ENCODE measurements at places on chromosomes 5 and 9.

- no peak overlapping the region for H3K27ac ChIP-seq
- no peaks in the 10 kb centered on the region for H3K27me3 ChIP-seq
- peaks cover 9% of the 10 kb centered on the region for H3K4me1 ChIP-seq
- no peak for DNase-seq
- H3K4me3 ChIP-seq, result no peak overlapping the region
Observed at GRCh38 chr5:164139423-164139822, 634.0 kb downstream of the MAT2B start.

DNA sequence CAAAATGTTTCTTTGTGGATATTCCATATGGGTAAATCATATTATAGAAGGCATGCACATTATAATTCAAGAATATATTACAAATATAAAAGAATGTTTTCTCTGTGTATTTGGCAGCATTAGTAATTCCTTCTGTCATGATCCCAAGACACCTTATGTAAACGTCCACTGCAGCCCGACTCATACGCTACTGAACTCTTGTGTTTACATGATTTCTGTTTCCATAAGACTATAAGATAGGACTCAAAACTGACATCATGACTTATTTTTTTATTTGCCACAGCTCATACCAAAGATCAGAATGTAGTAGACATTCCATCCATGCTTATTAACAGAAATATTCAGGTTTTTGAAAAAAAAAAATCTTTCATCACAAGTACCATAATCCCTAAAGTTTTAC lies 234.1 kb downstream of the AP3B1 start:
- peaks cover 11% of the 10 kb centered on the region for H3K4me1 ChIP-seq
- H3K27me3 ChIP-seq, result no peaks in the 10 kb centered on the region
- no peak overlapping the region for H3K4me3 ChIP-seq
- DNase-seq, result no peak
- no peak overlapping the region for H3K27ac ChIP-seq
- no peaks in the 10 kb centered on the region for H3K36me3 ChIP-seq

- peaks cover 8% of the 10 kb centered on the region for H3K36me3 ChIP-seq
- peaks cover 3% of the 10 kb centered on the region for H3K27me3 ChIP-seq
- peaks cover 48% of the 10 kb centered on the region for H3K4me1 ChIP-seq
- H3K27ac ChIP-seq, result peak overlapping the region; percentile 3
- H3K4me3 ChIP-seq, result no peak overlapping the region
Observed at GRCh38 chr5:156815988-156816599, 34.0 kb upstream of the PPP1R2B start.

DNA sequence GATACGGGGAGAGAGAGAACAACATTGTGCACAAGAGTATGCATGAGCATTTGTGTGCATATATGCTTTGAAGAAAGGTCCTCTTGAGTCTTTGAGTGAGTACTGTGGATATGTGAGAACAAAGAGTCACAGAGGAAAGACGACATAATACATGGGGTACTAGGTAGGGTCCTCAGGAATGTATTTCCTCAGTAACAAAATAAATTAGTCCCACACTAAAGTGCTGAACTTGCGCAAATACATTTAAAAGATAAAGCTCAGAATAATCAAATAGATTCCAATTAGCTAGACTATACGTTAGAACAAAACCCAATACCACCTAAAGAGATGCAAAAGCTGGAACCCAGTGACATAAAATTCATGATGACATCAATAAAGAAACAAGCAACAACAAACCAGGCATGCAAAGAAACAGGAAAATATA lies 70.8 kb downstream of the RAPGEF6 start:
- H3K4me3 ChIP-seq, result no peak overlapping the region
- peak overlapping the region; percentile 81 for H3K27ac ChIP-seq
- H3K36me3 ChIP-seq, result peaks cover 6% of the 10 kb centered on the region
- DNase-seq, result no peak

- no peak overlapping the region for H3K4me3 ChIP-seq
- no peaks in the 10 kb centered on the region for H3K4me1 ChIP-seq
- no peaks in the 10 kb centered on the region for H3K36me3 ChIP-seq
- DNase-seq, result no peak
- H3K27ac ChIP-seq, result no peak overlapping the region
- no peaks in the 10 kb centered on the region for H3K27me3 ChIP-seq
Observed at GRCh38 chr9:80550181-80550580, 978.4 kb downstream of the TLE4 start.

DNA sequence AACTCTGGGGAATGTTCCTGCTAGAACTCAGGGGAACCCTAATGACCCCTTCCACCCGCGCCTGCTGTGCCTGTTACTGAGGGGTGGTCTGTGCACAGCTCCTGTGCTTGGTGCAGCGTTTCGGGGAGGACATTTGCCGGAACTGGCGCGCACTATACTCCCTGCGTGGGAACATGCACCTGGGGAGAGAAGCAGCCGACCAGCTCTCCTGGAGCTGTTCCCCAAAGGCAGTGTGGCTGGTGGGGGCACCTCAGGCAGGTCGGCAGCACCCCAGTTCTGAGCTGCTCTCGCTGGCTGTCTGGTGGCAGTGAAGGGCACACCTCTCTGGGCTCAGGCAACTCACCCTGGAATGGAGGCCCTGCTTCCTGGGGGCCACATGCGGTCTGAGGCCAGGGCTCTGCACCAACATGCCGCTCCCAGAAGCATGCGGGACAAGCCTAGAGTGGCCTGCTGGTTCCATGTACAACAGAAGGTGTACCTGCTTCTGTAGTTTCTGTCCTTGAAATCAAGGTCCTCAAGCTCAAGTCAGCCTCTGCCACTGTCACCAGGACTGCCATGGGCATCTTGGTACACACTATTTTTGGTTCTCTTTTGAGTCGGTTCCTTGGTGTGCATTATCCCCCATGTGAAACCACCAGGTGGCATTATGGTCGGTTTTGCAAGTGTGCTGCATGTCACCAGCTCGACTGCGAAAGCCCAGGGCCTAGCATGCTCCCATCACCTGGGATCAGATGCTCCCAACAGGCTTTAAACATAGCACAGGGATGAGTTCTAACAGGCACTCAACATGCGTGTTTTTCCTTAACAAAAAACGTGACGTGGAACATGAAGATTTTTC lies 7.8 kb upstream of the MRNIP start:
- no peak for DNase-seq
- H3K4me1 ChIP-seq, result peaks cover 2% of the 10 kb centered on the region
- H3K36me3 ChIP-seq, result peaks cover 54% of the 10 kb centered on the region
- no peak overlapping the region for H3K4me3 ChIP-seq
- H3K27ac ChIP-seq, result no peak overlapping the region

DNA sequence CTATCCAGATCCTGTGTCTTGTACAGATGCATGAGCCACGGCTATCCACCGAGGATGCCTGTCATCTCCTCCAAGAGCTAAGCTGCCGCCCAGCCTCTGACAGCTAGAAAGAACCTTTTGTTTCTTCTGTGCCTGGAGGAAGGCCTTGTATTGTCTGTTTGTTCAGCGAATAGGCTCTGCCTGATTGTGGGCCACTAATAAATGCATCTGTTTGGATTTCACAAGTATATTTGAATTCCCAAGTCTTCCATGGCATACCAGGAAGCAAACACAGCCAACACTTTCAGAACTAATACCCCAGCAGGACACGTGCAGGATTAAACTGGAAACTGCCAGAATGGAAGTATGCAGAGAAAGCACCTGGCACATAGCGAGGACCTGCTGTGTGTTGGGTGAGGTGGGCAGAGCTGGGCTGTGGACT lies 92.7 kb upstream of the NEURL1B start:
- H3K27me3 ChIP-seq, result peaks cover 13% of the 10 kb centered on the region
- no peak for DNase-seq
- H3K27ac ChIP-seq, result no peak overlapping the region
- H3K36me3 ChIP-seq, result no peaks in the 10 kb centered on the region

- peaks cover 81% of the 10 kb centered on the region for H3K27me3 ChIP-seq
- H3K4me1 ChIP-seq, result peaks cover 10% of the 10 kb centered on the region
- H3K36me3 ChIP-seq, result no peaks in the 10 kb centered on the region
- peak overlapping the region; percentile 61 for H3K4me3 ChIP-seq
- DNase-seq, result peak; percentile 65
Observed at GRCh38 chr5:10563110-10563944, 543 bp upstream of the ANKRD33B start.

DNA sequence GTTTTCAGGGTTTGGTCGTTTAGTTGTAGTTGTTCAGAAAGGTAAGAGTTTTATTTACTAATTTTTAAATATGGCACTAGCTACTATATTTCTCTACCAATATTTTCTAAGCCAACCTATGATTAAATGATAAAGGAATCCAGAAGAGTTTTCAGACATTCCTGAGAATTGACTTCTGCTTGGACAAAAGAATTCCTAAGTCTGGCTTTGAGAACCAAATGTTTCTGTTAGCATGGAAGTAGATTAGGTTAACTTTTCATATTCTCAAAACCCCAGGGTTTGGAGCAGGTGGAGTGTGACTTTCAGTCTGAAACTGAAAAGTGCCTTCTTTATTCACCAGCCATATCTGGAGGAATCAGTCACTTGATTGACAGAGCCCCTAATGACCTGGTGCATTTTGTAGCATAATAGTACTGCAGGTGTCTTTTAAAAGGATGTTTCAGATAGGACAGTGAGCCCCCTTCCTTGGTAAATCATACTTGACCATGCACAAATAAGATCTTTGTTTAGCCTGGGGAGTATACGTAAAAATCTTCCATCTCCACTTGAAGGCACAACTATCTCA lies 457.0 kb upstream of the ZNF462 start:
- no peaks in the 10 kb centered on the region for H3K27me3 ChIP-seq
- no peak overlapping the region for H3K4me3 ChIP-seq
- no peak overlapping the region for H3K27ac ChIP-seq
- no peak for DNase-seq

- peaks cover 6% of the 10 kb centered on the region for H3K4me1 ChIP-seq
- H3K27ac ChIP-seq, result no peak overlapping the region
- DNase-seq, result no peak
- H3K27me3 ChIP-seq, result peaks cover 12% of the 10 kb centered on the region
- H3K36me3 ChIP-seq, result no peaks in the 10 kb centered on the region
- H3K4me3 ChIP-seq, result no peak overlapping the region
Observed at GRCh38 chr5:149706158-149706557, 24.0 kb upstream of the PPARGC1B start.

GRCh38 chr5:107652839-107653607 lies 17.7 kb downstream of the EFNA5 start:
- H3K36me3 ChIP-seq, result no peaks in the 10 kb centered on the region
- DNase-seq, result no peak
- no peak overlapping the region for H3K4me3 ChIP-seq
- H3K27ac ChIP-seq, result no peak overlapping the region
- peaks cover 52% of the 10 kb centered on the region for H3K4me1 ChIP-seq
- peaks cover 18% of the 10 kb centered on the region for H3K27me3 ChIP-seq

GRCh38 chr5:151140686-151141459 lies 16.7 kb downstream of the ANXA6 start:
- no peak overlapping the region for H3K4me3 ChIP-seq
- no peaks in the 10 kb centered on the region for H3K27me3 ChIP-seq
- H3K27ac ChIP-seq, result peak overlapping the region; percentile 13
- no peak for DNase-seq

DNA sequence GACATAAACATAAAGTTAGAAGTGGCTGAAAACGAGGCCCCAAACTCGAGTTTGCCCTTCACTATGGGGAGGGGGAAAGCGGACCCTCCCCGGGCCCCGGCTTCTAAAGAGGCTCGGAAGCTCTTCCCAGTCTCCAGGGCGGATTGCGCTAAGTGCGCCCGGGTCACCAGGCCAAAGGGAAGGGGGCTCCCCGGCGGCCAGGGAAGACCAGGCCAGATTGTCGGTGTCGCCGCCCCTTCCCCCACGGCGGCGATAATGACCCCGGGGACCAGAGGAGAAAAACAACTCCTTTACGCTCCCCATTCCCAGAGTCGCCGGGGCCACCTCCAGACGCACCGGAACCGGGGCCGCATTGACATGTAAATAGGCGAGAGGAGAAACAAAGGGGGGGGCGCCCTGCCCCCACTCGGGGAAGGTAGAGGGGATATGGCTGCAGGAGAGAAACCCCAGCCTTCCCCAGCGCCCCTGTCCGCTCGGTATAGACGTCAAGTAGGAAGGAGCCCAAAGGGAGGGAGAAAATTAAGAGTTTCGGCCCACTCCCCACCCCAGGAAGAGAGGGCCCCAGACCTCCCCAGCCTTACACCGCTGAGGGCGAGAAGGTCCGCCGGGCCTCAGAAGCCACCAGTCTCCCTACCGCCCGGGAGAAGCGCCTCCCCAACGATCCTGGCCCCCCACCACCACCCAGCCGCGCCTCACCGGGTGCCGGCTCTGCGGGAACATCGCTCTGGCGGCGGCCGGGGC lies 1.7 kb downstream of the TLE1 start:
- H3K4me3 ChIP-seq, result no peak overlapping the region
- peaks cover 23% of the 10 kb centered on the region for H3K4me1 ChIP-seq
- H3K27me3 ChIP-seq, result peaks cover 11% of the 10 kb centered on the region
- peak; percentile 86 for DNase-seq
- peaks cover 2% of the 10 kb centered on the region for H3K36me3 ChIP-seq

DNA sequence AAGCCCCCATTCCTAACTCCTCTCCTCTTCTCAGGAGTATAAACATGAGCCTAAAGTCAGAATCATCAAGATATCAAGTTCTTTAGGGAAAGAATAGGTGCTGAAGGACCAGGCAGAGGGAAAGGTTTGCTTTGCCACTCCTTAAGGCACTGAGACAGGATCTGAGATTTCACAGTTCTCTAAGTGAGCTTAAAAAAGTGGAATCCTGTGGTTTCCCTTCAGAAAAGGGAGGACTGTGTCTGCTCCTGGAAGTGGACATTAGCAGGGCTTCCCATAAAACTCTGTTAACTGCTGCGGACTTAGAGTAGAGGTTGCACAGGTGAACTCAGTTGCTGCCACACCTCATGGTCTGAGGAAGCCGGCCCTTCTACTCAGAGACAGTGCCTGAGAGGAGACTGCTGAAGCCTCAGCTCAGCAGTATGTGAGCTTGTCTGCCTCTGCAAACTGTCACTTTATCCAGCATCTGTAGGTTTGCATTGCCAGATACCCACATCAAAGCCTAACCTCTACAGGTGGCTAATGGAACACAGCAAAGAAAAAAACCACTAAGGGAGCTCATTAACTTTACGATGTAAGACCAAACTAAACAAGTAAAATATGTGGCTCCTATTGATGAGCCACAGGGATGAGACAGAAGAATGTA lies 42.9 kb downstream of the RIC1 start:
- no peak overlapping the region for H3K27ac ChIP-seq
- H3K4me3 ChIP-seq, result no peak overlapping the region
- H3K4me1 ChIP-seq, result peaks cover 18% of the 10 kb centered on the region
- 0 out of 2 replicates have a peak, but pooled peaks cover 7% of the 10 kb centered on the region for H3K36me3 ChIP-seq
- no peak for DNase-seq
- H3K27me3 ChIP-seq, result peaks cover 3% of the 10 kb centered on the region

DNA sequence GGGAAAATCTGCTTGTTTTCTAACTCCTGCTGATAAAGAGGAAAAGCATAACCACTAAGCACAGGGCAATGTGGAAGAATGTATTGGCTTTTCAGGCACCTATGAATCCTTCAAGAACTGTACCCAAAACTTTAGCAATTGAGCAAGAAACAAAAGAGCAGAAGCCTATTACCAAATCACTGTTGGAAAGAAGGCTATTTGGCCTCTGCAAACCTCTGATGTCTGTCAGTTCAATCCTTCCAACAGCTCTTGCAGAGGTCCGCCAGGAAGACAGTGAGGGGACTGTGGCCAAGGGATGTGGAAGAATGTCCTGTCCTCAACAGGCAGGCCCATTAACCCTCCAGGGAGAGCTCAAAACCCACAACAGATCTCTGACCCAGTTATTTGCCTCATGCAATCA lies 328.6 kb downstream of the ENC1 start:
- H3K27ac ChIP-seq, result no peak overlapping the region
- no peak for DNase-seq
- no peaks in the 10 kb centered on the region for H3K27me3 ChIP-seq
- no peaks in the 10 kb centered on the region for H3K36me3 ChIP-seq
- no peak overlapping the region for H3K4me3 ChIP-seq
